Hematopoietic multipotent progenitor cell (in vitro differentiated cells): ENCODE measurements at places on chromosomes 6 and 20. TPM values are rescaled to one million over a fixed set of nuclear protein-coding genes. Genes with fewer than 3 reads are reported as not detected.

The MAP7 gene
- total RNA-seq = 30.4 TPM

DNA sequence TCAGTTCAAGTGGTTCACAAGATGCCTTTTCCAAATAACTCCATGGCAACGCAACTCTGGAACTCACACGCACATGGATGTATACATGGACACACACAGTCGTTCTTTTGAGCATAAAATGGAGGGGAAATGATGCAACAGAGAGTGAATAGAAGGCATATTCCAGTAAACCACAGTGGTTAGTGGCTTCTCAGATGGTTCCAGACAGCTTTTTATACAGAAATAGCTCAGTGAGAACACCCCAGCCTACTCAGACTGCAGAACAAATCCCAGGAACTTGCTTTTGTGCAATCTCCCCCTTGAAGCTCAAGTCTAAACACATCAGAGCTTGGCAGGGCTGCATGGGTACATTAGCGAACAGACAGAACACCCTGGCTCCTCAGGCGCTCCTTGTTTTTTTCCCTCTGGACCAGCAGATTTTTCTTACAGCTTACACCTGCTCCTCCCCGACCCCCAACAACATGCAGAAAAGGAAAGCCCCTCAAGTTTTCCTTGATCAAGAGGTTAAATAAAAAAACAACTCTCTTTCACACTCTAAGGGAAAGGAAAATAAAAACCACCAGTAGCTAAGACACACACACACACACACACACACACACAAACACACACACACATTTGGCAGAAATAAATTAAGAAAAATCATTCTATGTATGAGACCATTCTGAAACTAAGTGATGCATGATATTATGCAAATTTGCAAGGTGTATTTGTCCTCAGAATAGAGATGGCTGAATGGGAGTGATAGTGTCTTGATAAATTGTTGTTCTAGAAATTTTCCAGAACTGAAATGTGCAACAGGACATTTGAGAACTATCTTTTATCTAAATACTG lies 51.2 kb upstream of the RANBP9 start:
- no peak for DNase-seq

GRCh38 chr6:110430236-110430635 lies 14.9 kb upstream of the DDO start:
- no peak for DNase-seq

DNA sequence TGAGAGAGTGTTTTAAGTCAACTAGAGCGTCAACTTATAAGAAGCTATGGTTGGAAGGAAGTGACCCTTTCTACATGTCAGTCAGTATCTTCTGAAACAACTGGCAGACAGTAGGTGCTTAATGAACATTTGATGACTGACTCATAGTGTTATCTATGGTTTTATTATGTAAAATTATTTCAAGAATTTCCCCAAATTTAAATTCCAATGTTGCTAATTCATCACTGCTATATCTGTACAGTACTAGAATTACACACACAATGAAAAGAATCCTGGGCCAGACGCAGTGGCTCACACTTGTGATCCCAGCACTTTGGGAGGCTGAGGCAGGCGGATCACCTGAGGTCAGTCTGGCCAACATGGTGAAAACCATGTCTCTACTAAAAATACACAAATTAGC lies 721.4 kb upstream of the FLRT3 start:
- no peak for DNase-seq

GRCh38 chr20:40683894-40684268 lies 5.2 kb downstream of the MAFB start:
- DNase-seq = no peak
